ENCODE measurements at places on chromosomes 5 and 9.

DNA sequence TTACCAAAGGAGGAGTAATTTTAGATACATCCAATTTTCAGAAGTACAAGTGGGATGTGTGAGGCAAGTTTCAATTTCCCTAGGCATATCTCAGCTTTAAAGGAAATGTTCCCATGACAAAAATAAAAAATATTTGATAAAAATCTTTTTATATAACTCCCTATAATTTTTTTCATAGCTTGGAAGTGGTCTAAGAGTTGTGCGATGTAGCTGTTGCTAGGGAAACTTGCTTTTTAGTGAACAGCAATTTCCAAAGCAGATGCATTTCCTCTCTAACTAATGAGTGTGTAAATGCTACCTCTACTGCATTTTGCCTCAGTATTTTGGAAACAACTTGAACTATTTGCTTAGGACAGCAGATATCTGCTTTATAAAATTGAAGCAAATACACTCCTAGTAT lies 39.6 kb downstream of the MACIR start:
- DNase-seq = no peak

DNA sequence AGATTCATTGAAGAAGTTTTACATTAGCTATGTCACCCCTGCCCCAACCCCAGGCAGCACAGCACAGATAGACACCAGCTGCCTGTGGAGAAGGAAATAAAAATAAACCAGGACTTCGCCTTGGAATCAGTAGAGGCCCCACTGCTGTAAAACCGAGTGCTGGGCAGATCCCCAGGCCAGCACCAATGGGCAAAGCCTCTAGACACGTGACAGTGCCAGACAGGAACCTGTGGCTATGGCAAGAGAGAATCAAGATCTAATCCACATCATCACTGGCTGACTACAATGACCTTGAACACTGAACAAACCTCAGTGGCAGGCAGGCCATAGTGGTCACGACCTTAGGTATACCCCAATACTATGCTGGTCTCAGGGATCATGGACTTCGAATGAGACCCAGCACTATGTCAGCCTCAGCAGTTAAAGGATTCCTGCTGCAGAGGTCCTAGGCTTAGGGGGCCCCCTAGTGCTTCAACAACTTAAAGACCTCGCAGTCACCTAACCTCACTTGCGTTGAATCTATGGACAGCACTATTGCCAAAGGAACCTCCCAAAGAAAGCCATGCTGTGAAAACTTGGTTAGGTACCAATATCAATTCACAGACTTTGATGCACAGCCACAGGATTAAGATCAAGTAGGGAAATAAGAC lies 2118.6 kb upstream of the C9orf72 start:
- DNase-seq = peak; percentile 74

DNA sequence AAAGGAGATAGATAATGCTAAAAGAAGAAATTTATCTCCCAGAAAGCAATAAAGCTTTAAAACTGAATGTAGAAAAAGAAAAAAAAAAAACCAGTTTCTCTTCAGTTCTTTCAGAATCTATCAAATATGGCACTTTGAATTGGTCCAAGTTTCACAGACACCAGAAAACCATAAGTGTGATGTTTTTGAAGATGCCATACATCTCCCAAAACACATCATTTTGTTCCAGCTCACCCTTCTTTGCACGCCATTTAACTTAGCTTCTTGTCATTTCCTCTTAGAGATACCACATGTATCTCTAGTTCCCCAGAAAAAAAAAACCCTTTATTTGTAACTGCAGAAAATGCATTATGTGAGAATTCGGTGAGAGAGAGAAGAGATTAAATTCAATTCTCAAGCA lies 46.1 kb upstream of the MAMDC2 start:
- no peak for DNase-seq

GRCh38 chr5:35248843-35249780 lies 18.8 kb upstream of the PRLR start:
- no peak for DNase-seq

DNA sequence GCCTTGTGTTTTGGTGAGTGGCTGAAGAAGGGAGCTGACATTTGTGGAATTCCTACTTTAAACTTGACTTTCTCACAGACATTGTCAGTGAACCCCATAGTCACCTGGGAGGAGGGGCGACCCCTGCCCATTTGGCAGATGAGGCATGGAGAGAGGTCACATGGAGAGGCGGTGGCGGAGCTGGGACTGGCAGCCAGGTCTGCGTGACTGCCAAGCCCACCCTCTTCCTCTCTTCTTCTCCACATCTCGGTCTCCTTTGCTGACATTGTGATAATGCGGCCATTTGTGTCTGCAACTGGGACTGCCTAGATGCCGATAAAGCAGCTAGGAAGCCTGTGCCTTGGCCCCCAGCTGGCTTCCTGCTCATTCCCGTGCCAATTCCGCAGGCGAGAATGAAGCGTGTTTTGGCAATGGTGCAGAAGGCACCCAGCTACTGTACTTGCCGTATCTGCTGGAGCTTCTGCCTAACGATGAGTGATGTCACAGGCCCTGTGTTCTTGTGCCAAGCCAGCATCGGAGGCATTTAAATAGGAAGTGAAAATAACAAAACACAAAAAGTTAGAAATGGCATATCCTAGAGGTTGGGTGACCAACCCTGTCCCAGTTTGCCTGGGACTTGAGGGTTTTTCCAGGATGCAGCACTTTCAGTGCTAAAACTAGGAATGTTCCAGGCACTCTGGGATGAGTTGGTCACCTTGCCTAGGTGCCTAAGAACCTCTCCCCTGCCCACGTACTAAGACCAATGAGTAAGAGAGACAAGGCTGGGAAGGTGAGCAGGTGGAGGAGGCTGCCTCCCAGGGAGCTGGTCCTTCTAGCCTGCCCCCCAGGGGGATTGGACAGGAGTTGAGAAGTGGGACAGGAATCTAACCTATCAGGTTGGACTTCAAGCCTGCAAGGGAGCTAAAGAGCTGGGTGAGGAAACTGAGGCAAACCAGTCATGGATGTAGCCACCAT lies 23.6 kb downstream of the OLFML2A start:
- peak; percentile 45 for DNase-seq

- peak; percentile 58 for DNase-seq
These were observed 45.2 kb upstream of the ANKRD31 start for GRCh38 chr5:75281716-75282465.

- DNase-seq = no peak
These were observed 4.5 kb downstream of the SLF1 start for GRCh38 chr5:94623011-94623410.

DNA sequence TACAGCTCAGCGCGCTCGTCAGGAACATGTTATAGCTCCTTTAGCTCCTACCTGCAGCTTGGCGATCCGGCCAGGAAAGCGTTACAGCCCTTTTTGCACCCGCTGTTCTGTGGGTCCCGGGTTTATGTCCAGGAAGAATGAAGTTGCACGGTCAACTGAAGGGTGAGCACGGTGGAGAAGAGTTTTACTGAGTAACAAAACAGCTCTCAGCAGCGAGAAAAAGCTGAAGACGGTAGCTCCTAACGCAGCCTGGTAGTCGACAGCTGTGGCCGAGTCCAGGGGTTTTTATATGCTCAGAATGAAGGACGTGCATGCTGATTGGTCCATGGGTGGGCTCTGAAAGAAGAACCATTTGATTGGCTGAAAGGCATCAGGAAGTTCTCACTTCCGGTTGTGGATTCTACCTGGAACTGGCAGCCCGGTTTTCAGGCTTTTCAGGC lies 1830.1 kb upstream of the NUDT12 start:
- DNase-seq = no peak

GRCh38 chr5:119896826-119897536 lies 267.6 kb downstream of the FAM170A start:
- no peak for DNase-seq

DNA sequence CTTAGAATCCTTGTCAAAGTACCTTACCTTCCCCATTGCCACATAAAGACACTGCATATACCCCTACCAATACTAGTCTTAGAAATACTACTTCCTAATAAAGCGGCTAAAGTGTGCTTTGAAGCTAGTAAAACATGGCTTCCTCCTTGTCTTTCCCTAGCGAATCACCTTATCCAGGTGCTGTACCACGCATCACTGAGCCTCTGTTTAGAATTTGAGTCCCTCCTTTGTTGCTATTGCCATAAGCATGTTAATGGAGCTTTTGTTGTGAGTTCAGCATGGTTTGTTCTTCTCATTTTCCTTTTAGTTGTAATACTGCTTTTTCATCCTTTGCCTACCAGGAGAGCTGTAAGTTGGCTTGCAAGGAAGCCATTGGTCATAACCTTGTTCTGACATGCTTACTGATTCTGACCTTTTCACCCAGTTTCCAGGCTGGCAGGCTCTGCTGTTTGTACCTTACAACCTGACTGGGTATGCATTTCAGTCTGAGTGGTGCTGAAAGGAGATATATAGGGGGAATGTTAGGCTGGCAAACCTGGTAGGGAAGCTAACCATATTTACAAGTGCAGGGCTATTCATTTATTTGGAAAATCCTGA lies 49.8 kb downstream of the LMNB1 start:
- DNase-seq = peak; percentile 51

DNA sequence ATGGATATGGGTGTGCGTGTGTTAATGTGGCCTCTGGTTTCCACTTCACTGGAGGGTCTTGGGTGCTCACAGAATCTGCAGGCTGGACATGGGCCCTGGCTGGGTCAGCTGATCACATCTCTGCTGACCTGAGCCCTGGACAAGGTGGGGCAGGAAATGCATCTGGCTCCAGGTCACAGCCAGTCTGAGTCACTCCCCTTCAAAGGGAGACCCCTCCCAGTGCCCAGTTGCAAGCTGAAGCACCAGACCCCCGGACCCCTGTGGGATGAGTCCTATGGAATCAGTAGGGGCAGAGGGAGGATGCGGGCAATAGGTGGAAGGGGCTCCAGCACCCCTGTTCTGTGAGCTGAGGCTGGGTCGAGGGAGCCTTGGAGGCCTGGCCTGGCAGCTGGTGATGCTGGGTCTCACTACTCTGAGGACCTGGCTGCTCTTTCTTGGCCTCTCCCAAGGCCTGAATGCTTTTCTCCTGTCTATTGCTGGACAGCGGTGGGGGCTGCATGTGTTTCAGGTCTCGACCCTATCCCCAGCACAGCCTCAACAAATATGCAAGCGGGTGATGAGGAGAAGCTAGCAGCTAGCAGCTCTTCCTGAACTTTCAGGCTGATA lies 54.5 kb downstream of the PHF2 start:
- DNase-seq = no peak

DNA sequence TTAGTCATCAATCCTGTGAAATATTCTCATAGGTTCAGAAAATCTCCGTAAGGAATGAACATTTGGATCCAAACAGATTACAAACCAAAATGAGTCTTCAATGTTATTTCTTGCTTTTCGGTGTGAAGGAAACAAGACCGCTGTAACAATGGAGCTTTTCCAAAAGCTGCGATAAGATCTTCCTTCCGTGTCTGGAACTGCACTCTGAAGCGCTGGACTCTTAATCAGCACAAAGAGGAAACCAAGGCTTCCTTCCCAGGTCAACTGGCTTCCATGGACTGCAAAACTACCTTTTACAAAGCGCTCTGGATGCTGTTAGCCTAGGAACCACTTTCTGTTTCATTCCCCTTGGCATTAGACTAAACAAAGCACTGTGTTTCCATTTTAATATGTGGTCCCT lies 137.9 kb upstream of the BASP1 start:
- DNase-seq = no peak

DNA sequence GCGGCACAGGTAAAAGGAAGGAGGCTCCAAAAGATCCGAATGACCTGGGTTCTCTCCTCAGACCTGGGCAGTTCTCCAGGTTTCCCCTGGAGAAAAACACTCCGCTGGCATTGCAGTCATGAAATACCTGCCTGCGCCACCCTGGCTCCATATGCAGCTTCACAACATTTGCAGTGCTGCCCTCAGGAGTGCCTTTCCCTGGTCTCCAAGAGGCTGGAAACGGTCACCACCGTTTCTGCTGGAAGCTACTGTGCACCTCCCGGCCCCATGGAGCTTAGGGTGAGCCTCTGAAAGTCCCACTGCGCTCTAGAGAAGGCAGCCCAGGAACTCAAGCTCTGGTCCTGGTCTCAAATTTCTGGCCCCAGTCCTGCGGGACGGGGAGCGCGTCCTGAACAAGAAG lies 670 bp downstream of the UGT3A1 start:
- DNase-seq = no peak

GRCh38 chr5:89300426-89300970 lies 417.5 kb upstream of the MEF2C start:
- DNase-seq = no peak

GRCh38 chr5:56564541-56565282 lies 250.6 kb upstream of the MAP3K1 start:
- no peak for DNase-seq

DNA sequence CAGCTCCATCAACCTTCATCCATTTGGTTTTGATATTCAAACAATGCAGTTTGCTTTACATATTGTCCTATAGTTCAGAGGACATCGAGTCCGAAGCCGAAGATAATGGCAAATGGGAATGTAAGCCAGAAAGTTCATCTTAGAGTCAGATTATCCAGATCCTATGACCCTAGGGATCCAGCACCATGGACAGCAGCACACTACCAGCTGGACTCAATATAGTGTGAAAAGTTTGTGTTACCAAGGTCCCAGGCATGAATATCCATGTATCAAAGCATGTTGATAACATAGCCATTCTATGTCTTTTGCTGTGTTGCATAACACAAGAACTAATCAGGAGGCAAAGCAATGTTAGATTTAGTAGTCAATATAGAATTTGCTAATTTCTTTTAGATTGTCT lies 46.3 kb downstream of the FSTL4 start:
- DNase-seq = peak; percentile 59

GRCh38 chr5:141822144-141822543 lies 56.1 kb downstream of the PCDH1 start:
- DNase-seq = peak; percentile 8

DNA sequence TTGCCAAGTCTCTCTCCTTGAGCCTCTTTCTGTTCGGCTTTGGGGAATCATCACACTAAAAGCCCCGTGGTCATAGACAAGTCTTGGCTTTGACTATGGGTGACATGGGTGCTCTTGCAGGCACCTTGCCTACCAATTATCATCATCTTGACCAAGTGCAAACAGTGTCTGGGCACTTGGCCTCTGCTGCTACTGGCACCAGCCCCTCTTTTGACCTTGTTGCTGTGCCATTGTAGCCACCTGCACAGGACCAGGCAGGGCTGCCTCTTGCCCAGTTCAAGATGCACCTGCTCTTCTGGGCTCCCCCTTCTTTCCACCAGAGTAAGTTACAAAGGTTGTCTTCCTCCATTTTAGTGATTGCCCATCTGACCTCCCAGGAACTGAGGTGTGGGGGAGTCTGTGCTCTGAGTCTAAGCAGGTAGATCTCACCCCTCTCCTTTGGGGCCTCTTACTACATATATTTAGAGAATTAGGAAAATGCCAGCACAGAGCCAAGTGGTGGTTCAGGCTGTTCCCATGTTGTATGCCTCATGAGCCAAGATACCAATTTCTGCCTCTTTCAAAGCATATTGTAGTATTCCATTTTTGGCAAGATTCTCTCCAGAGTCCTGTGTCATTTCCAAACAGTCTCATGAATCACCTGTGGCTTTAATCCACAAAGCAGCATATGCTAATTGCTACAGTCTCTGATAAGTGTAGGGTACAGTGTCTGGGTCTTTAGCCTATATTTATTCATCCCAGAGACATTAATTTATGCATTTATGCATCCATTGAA lies 142.9 kb upstream of the DAP start:
- no peak for DNase-seq

DNA sequence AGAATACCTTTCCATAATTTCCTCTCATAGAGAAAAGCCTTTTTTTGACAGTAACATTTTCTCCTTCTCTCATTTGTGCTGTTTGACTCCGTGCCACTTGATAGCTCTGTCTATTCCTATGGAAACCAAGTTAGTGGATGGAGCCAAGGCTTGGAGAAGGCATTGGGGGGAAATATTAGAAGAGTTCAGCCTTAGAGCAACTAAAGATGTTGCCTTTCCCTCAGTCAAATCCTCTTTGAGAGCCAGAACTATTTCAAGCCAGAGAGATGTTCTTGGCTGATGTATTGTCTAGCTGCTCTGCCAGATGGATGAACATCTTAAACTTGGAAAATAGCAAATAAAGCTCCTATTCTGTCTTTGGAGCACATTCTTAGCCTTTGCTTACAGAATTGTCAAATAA lies 112.4 kb downstream of the INVS start:
- DNase-seq = no peak
